ENCODE measurements at places on chromosomes 7 and 10. TPM values are rescaled to one million over a fixed set of nuclear protein-coding genes. Genes with fewer than 3 reads are reported as not detected.

DNA sequence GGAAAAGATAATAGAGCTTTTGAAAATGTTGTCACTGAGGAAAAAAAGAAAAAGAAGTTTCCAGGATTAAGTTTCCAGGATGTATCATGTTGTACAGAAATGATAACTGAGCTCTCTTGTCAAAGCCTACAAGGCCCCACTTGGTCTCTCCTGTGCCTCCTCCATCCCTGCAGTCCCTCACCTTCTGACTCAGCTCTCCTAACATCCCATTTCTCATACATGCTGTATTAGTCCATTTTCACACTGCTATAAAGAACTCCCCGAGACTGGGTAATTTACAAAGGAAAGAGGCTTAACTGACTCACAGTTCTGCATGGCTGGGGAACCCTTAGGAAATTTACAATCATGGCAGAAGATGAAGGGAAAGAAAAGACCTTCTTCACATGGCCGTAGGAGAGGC lies 3.8 kb upstream of the DGKI start:
- no peak for DNase-seq

DNA sequence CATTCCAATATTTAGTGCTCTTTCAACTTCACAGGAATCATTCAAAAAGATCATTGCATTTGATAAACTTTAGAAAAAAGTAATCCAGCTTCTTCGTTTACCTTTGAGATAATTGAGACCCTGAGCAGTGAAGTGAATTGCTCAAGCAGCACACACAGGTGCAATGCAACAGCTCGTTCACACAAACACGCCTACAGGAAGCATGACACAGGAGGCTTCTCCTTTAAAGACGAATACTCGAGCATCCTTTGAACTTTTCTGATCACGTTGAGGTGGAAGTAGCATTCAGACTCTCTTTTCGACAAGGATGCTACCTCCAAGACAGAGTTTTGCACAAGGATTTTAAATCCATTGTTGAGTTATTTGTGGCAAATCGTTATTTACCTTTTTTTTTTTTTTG lies 18.0 kb upstream of the RSU1 start:
- DNase-seq = no peak

DNA sequence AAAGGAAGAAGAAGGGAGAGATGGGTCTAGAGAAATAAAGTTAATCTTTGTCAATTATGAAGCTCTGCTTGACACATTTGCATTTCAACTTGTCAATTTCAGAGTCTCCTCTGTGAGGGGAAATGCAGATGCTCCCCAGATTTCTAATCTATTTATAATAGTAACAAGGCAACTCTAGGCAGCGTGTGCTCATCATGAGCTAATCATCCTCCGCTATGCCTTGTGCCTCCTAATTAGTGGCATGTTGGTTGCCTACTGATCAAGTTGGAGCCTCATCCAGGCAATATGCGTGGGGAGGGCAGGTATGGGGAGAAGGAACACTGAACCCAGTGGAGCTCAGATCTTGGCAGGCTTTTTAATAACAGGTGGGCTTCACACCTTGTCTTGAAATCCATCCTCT lies 628.6 kb downstream of the SORCS3 start:
- no peak for DNase-seq

DNA sequence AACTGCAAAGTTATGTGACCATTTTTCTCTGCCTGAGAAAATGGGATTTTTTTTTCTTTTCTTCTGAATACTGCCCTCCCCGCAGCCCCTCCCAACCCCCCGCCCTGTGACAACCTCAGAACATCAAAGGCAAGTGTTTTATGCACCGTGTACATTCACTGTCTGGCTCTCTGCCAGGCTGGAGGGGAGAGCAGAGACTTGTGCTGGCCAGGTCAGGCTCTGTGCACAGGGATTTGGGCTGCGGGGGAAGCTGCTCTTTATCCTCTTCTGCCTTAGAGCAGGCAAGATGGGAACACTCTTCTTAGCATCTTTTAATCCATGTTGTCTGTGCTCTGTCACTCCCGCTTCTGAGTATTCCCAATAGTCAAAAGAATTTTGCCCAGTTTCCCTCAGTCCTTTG lies 195.1 kb downstream of the CCSER2 start:
- DNase-seq = no peak

GRCh38 chr7:147803151-147803550 lies 787.4 kb upstream of the C7orf33 start:
- no peak for DNase-seq

GRCh38 chr10:99008054-99008453 lies 227.6 kb downstream of the HPSE2 start:
- DNase-seq = no peak

Gene TMEM229A
- total RNA-seq = not detected

Gene DYNC1I1
- 13.2 TPM for total RNA-seq

Gene CDHR3
- 5.7 TPM for total RNA-seq
